ENCODE measurements at places on chromosomes 5 and 9. TPM values are rescaled to one million over a fixed set of nuclear protein-coding genes. Genes with fewer than 3 reads are reported as not detected.

Gene GRAMD2B
- 42.9 TPM for polyA plus RNA-seq

Gene SNCAIP
- not detected for polyA plus RNA-seq

Gene GARIN3
- not detected for polyA plus RNA-seq

Gene SPINK4
- not detected for polyA plus RNA-seq

Gene NEUROG1
- polyA plus RNA-seq, result not detected

Gene AQP7
- not detected for polyA plus RNA-seq

Gene ADAMTS2
- not detected for polyA plus RNA-seq

Gene ANP32B
- polyA plus RNA-seq, result 17.2 TPM

Gene PRR16
- polyA plus RNA-seq, result 0.05 TPM

Gene PCDH12
- 0.01 TPM for polyA plus RNA-seq

Gene MEIKIN
- not detected for polyA plus RNA-seq

Gene PALM2AKAP2
- polyA plus RNA-seq, result 2.3 TPM

Gene ANKRD20A1
- 0.21 TPM for polyA plus RNA-seq

Gene CDC20B
- polyA plus RNA-seq, result 0.03 TPM

Gene FOXD4L3
- polyA plus RNA-seq, result not detected

Gene PLEKHG4B
- 0.10 TPM for polyA plus RNA-seq

Gene WDR38
- not detected for polyA plus RNA-seq

Gene LCN12
- not detected for polyA plus RNA-seq

Gene OR1N1
- polyA plus RNA-seq, result not detected

Gene UBE2R2
- polyA plus RNA-seq, result 11.5 TPM

Gene CDH10
- polyA plus RNA-seq, result 0.26 TPM

Measured in keratinocyte (primary cell).